ENCODE measurements at places on chromosomes 6 and 20.
A peak's percentile ranks its signal among the peaks of the same experiment; 100 is the strongest.

- no peak for DNase-seq
Observed at GRCh38 chr6:41692080-41692675, 43.2 kb downstream of the TFEB start.

- DNase-seq: no peak
Observed at GRCh38 chr20:2236256-2236655, 59.5 kb upstream of the TGM3 start.

GRCh38 chr6:108798670-108799353 is 49.4 kb upstream of the ARMC2 start:
- no peak for DNase-seq

DNA sequence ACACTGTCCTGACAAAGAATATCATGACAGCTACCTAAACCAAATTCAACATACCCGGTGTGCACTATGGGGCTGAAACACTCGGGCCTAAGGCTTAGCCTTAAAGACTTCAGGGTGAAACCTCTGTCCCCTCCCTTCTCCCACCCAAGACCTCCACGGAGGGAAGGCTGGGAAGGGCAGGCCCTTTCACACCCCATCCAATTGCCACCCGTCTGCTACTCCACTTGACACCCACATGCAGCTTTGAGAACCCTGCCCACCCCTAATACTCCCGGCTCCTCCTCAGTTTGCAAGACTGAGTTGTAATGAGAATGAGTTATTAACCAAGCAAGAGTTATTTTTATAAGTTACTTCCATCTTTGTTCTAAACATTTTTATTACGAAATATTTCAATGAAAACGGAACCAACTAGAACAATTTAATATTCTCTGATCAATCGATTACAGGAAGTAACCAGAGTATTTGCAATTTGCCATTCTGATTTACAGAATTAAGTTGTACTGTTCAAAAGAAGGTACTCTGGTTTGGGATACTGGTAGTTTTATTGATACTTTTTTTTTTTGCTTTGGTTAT is 3.7 kb downstream of the TAF4 start:
- no peak for DNase-seq

DNA sequence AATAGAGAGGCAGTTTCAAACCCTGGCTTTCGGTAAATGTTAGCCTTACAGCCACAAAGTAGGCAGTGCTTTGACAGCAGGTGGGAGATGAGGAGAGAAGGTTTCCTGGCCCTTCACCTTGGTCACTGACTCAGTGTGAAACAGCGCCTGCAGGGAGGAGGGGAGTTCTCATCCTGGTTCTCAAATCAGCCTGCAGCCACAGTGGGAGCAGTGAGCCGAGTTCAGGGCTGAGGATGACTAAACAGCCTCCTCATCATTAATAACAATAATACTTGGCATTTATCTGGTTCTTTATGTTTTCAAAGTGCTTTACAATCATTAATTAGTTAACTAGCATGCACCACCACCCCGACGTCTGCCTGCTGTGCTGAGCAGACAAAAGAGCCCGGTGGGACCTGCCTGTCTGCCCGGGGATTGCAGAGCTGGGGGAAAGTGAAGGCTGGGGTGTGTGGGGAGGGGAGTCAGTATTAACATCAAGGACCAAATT is 59.6 kb downstream of the PRDM1 start:
- peak; percentile 35 for DNase-seq

DNA sequence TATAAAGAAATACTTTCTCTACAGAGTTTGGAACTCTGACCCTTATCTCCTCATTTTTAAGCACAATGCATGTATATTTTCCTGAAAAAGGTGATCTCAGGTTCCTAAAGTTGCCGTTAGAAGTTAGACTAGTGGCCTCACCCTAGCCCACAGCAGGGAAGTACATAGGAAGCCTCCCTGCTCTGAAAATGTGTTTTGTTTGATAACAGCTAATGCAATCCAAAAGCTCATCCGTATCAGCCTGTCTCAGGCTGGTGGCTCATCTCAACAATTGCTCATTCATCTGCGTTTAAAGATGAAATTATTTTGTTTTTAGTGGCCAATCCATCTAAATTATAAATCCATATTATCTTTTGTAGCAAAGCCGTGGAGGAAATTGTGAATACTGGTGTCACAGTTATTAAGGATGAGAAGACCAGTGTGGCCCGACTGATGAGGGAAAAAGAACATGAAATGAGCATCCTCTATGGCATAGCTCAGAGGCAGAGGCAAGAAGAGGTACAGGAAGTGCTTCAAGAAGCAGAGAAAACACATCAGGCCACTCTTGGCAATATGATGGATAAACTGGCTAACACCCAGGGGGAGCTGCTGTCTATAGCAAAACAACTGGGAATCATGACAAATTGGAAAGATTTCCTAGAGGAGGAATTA is 20.1 kb downstream of the C6orf163 start:
- no peak for DNase-seq

- DNase-seq: peak; percentile 36
Observed at GRCh38 chr6:37538107-37538506, 38.4 kb upstream of the CCDC167 start.

DNA sequence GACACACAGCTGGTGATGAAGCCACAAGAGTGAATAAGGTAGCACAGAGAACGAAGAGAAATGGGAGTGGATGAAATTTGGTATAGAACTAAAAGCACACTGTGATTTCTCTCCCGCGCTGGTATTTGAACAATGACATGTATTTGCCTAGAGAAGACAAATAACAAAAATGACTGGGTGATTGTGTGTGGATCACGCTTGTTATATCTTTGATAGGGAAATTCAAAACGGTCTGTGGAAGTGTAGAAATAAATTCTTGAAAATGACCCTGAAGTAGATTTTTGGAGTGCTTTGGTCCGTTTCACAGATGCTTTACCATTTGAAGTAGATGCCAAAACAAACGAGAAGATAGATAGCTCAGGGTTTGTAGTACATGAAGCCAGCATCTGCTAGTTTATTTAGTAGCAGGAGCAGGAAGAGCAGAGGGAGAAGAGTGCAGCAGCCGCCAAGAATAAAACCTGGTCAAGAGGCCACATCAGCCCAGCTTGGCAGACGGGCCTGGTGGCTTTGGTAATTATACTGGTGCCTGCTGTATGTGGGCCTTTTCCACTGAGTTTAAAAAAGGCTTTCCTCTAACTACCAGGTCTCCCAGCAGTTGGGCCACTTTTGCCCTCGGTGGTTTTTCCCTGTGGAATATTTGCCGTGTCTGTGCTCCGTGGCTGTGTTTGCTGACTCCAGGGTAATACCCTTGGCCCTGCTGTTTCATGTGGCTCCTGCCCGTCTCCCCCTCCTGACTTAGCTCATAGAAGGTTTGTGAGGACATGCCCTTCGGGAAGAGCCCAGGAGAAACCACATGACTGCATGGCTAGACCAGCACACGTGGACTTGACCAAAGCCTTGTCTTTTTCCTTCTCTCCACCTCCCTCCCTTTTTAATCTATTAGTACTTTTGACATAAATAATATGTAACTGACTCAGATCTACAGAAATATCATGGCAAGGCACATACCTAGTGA is 294.0 kb downstream of the SOX4 start:
- no peak for DNase-seq

DNA sequence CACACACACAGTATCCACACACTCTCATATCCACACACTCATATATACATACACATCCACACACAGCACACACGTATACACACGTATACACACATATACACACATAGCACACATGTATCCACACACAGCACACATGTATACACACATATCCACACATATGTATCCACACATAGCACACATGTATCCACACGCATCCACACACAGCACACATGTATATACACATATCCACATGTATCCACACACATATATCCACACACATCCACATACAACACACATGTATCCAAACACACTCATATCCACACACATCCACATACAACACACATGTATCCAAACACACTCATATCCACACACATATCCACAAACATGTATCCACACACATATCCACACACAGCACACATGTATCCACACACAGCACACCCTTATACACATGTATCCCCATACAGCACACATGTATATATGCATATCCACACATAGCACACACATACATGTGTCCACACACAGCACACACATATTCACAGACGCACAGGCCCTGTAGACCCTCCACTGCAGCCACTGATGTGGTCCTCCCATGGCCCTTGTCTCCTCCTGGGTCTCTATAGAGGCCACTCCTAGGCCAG is 172.1 kb downstream of the CDH4 start:
- no peak for DNase-seq

DNA sequence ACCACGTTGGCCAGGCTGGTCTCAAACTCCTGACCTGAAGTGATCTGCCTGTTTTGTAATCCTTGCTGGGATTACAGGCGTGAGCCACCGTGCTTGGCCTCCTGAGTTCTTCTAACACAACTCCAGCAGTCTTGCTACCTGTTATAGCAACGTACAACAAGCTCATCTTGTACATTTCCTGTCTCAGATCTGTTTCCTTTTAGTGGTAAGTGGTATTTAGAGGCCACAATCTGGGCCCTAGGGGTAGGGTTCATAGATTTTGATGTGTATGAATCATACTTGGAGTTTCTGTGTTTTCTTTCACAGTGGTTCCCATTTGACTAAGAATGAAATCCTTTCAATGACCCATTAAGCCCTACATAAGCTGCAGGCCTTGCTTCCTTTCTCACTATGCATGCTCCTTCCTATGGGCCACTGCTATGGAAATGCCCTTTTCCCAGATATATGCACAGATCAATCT is 27.1 kb upstream of the SYNCRIP start:
- peak; percentile 49 for DNase-seq

GRCh38 chr6:68701159-68701558 is 66.1 kb downstream of the ADGRB3 start:
- no peak for DNase-seq

GRCh38 chr6:155341130-155341828 is 27.0 kb upstream of the TFB1M start:
- peak; percentile 77 for DNase-seq

- no peak for DNase-seq
Observed at GRCh38 chr20:59268870-59269269, 31.5 kb upstream of the EDN3 start.

GRCh38 chr6:104201557-104201956 is 658.2 kb downstream of the HACE1 start:
- DNase-seq: no peak

GRCh38 chr6:42165016-42165415 is 8.1 kb upstream of the GUCA1A start:
- peak; percentile 85 for DNase-seq

Data from GM23248 (cell line).